ENCODE measurements at places on chromosomes 5 and 9. TPM values are rescaled to one million over a fixed set of nuclear protein-coding genes. Genes with fewer than 3 reads are reported as not detected.

DNAJC18 gene
- 1.8 TPM for polyA plus RNA-seq

AQP7 gene
- 1.1 TPM for polyA plus RNA-seq

NSG2 gene
- polyA plus RNA-seq = 1.4 TPM

ARL14EPL gene
- not detected for polyA plus RNA-seq

BTNL9 gene
- polyA plus RNA-seq = 3.8 TPM

MCC gene
- 3.8 TPM for polyA plus RNA-seq

DRD1 gene
- 0.08 TPM for polyA plus RNA-seq

CDC20B gene
- not detected for polyA plus RNA-seq

GMCL2 gene
- polyA plus RNA-seq = not detected

SPINK13 gene
- 1.4 TPM for polyA plus RNA-seq

EPB41L4A gene
- polyA plus RNA-seq = 7.0 TPM

FOXD4L6 gene
- not detected for polyA plus RNA-seq

SH3TC2 gene
- polyA plus RNA-seq = 0.46 TPM

SLC6A18 gene
- not detected for polyA plus RNA-seq

PCA3 gene
- polyA plus RNA-seq = not detected

GPSM1 gene
- polyA plus RNA-seq = 17.4 TPM

OLFM1 gene
- 10.8 TPM for polyA plus RNA-seq

FAM53C gene
- 13.4 TPM for polyA plus RNA-seq

SPATA31C1 gene
- polyA plus RNA-seq = not detected

SLC46A2 gene
- polyA plus RNA-seq = 0.20 TPM

NEUROG1 gene
- not detected for polyA plus RNA-seq

FAM240B gene
- not detected for polyA plus RNA-seq

NCS1 gene
- polyA plus RNA-seq = 26.0 TPM

OR1L4 gene
- polyA plus RNA-seq = not detected

FOXD4 gene
- polyA plus RNA-seq = 0.50 TPM

POU5F2 gene
- 0.03 TPM for polyA plus RNA-seq

CDK5RAP2 gene
- polyA plus RNA-seq = 25.2 TPM

PCDHAC1 gene
- polyA plus RNA-seq = 0.15 TPM

BTNL8 gene
- 0.80 TPM for polyA plus RNA-seq

TLX3 gene
- not detected for polyA plus RNA-seq

GCNT1 gene
- polyA plus RNA-seq = 5.4 TPM

GLDC gene
- 3.7 TPM for polyA plus RNA-seq

ITK gene
- polyA plus RNA-seq = 2.3 TPM

PPP2CA gene
- polyA plus RNA-seq = 29.4 TPM

PTBP3 gene
- 22.5 TPM for polyA plus RNA-seq

CDH9 gene
- not detected for polyA plus RNA-seq

CCDC192 gene
- polyA plus RNA-seq = not detected

ST8SIA4 gene
- 1.1 TPM for polyA plus RNA-seq

NIM1K gene
- 0.92 TPM for polyA plus RNA-seq

ELOVL7 gene
- polyA plus RNA-seq = 1.7 TPM

NMUR2 gene
- polyA plus RNA-seq = not detected
